ENCODE measurements at places on chromosomes 2 and 18.
A peak's percentile ranks its signal among the peaks of the same experiment; 100 is the strongest.

DNA sequence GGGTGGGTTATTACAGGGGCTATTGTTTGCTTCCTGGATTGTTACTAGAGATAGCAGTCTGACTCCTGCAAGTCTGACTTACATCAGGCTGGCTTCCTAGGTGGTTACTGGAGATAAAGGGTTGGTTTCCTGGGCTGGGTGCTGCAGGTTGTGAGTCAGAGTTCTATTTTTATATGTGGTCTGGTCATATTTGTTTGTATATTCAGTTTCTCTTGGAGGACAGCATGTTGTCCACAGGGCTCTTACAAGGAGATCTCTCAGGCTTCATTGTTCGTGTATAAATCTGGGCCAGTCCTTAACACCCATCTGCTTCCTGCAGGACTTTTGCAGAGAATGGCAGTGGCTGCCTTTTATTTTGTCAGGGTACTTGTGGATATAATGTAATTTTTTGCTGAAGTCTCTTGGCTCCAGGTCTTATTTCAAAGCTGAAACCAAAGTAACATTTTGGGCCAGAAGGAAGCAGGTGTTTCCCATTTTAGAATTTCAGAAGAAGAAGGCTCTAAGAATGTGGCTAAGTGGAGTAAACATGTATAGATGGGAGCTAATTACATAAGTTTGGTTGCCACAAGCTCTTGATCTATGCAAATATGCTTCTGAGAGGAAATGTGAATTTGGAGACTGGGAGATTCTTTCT is 65.9 kb upstream of the SLC16A14 start:
- no peak for DNase-seq

DNA sequence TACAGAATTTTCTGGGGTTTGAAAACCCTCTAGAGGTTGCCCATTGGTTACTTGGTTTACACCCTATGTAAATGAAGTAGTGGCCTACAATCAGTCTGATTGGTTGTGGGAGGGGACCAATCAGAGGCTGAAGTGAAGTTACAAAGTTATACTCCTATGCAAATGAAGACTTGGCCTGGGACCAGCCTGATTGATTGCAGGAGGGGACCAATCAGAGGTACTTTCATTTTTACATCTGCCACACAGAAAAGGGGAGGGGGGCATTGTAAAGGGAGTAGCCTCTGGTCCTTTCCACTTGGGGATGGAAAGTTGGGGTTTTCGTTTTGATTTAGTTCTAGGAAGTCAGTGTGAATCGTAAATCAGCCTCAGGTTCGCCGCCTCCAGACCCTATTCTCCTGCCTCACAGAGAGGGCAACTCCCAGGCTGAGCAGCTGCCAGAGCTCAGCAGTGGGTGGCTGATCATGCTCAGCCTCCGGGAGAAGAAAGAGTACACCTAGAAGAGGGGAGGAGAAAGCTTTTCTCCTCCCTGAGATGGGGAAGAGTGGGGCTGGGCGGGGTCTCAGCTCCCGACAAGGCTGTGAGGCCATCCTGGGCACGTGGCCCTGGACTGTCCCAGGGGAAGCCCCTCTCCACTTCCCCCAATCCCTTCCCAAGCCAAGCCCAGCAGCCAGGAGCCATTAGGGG is 372.5 kb downstream of the GALR1 start:
- DNase-seq = peak; percentile 57

DNA sequence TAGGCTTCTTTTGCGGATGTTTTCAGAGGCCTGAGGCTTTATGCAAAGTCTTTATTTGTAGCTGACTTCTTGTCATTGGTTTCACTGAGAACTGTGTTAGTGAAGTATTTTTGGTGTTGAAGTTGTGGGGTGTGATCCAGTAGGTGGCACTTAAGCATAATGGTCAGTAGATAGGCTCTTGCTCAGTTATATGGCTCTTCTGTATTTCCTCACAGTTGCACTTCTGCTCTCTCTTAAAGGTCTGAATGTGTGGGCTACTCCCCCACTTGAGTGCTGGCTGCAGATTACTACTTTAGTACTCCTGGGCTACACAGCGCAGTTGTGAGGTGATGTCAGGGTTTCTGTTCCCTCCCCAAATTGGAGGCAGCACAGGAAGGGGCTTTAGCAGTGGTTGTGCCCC is 133.8 kb upstream of the SCN7A start:
- no peak for DNase-seq

DNA sequence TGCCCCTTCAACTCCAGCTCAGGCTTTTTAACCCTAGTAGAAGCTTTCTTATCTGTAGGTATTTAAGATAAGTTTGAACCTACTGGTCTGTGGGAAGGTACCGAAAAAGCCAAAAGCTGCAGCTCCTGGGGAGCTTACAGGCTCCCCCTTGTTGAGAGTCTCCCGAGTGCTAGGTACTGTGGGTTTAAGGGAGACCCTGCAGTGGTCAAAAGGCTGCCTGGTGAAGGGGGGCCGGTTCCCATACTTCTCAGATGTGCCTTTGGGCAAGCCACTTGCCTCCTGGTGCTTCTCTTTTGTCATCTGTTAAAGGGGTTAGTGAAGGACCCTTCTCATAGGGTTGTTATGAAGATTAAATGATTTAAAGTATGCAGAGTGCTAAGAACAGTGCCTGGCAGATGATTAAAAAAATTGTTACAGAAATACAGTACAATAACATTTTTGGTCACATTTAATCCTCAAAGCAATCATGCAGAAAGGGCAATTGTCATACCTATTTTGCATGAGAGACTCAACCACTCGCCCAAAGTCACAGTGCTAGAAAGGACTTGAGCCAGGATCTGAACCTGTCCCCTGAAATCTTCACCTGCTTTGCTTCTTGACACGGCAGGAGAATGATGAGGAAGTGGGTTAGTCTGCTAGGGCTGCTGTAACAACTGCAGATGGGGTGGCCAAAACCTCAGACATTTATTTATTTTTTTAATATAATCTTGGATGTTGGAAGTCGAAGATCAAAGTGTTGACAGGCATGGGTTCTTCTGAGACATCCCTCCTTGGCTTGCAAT is 62.5 kb downstream of the NEDD4L start:
- DNase-seq = no peak

DNA sequence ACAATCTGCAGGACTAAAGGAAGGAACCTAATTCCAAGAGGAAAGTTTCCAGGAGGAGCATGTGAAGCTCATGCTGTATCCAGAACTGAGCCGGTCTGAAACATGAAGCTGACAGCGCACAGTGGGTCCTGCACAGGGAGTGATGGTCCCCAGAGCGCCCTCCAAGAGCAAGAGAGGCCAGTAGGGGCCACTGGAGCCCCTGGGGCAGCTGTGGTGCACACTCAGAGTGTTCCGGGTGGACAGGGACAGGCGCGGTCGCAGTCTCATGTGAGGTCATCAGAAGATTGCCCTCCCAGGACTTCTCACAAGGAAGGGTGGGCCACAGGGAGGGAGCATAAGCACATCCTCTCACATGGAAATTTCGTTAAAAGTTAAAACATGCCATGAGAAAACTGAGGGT is 355.9 kb downstream of the EIPR1 start:
- DNase-seq = no peak

- DNase-seq = no peak
Observed at GRCh38 chr2:96236882-96237281, 28.3 kb upstream of the STARD7 start.

- no peak for DNase-seq
Observed at GRCh38 chr2:226832061-226832460, 3.8 kb upstream of the RHBDD1 start.

DNA sequence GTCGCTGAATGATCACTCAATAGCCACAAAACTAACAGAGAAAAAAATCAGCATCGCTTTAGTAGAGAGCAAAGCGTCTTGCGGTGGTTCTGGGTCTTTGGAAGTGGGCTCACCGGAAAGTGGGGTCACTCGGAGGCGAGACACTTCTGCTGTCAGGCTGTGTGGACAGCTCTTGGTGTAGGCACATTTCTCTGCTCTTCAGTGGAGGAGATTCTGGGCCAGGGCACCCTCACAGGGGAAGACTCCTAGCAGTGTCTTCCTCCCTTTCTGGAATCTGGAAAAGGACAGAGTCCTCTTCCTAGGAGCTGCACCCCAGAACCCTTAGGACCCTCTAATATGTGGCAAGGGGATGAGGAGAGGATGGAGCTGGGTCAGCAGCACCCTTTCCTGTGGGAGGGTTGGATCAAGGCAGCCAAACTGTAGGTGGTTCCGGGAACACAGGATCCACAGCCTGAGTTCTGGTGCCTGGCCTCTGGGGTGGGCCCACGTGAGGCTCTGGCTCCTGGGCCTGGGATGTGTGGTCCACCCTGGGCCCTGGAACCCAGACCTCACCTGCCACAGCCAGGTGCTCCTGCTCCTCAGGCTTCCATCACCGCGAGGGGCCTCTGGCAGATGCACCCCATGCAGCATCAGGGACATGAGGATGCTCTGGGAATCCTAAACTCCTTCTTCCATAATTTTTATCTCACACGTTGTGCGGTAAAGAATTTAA is 25.1 kb downstream of the GPR35 start:
- no peak for DNase-seq

DNA sequence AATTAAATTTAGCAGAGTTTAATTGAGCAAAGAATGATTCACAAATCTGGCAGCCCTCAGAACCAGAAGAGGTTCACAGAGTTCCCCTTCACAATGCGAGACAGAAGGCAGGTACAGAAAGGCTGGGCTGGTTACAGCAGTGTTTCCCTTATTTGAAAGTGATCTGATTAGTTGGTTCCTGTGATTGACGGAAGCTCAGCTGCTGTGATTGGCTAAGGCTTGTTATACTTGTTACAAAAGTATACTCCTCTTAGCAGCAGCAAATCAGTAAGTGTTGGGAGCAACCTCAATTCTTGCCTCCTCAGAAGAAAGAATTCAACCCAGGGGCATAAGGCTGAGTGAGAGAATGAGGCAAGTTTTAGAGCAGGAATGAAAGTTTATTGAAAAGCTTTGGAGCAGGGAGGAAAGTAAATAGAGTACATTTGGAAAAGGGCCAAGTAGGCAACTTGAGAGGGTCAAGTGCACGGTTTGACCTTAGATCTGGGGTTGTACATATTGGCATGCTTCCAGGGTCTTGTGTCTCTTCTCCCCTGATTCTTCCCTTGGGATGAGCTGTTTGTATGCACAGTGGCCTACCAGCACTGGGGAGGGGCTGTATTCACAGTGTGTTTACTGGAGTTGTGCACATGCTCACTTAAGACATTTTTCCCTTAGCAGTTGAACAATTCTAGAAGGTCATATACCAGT is 431.8 kb upstream of the RAB12 start:
- DNase-seq = no peak

DNA sequence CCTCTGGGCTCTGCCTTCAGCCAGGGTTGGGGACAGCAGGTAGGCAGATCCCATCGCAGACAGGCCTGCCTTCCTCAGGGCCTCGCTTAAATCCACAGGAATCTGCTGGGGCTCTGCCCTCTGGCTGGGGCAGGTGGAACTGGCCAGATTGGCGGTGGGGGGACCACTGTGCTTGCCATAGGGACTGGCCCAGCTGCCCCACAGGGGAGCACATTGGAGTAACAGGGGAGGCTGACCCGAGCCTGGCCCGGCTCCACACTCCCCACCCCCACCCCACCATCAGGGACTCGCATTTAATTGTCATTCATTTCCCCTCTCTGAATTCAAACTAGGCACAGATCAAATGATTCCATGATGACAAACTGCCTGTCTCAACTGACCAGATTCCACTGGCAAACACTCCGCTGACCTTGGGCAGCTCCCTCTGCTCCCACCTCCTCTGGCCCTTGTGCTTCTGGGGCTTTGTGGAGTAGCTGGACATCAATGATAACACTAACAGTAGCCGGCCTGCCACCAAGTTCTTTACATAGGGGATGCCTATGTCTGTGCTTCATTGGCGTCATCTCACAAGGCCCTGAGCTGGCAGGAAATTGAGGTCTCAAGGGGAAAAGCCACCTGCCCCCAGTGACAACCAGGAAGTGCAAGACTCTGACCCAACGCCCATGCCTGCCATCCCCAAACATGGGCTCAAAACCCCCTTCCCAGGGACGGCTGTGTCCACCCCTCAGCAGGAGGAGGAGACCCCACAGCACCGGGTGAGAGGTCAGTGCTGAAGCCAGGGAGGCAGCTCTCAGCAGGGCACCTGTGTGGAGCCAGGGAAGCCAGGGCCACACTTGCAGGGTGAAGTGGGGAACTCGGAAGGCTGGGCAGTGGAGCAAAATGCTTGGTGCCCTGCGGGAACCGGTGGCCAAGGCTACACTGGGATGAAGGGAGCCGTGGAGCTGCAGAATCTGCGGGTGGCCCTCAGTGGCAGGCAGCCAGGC is 2.1 kb upstream of the B3GNT7 start:
- peak; percentile 66 for DNase-seq

- no peak for DNase-seq
Observed at GRCh38 chr2:238988105-238988504, 140.2 kb downstream of the TWIST2 start.

DNA sequence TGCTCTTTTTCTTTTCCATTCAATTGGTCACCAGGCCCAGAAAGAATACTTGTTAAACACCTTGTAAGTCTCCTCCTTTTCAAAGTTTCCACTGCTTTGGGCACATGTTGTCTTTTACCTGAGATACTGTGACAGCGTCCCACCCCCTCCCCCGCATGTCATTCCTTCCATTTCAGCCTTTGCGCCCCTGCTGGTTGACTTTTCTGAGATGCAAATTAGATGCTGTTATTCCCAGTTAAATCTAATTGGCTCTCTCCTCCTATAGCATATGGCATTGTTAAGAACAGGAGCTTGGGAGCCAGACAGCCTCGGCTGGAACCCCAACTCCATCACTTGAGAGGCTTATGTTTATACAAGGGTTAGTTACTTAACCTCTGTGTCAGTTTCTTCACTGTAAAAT is 80.3 kb upstream of the GAREM1 start:
- DNase-seq = no peak

- DNase-seq = peak; percentile 74
Observed at GRCh38 chr2:96868555-96869280, 1.2 kb downstream of the SEMA4C start.

DNA sequence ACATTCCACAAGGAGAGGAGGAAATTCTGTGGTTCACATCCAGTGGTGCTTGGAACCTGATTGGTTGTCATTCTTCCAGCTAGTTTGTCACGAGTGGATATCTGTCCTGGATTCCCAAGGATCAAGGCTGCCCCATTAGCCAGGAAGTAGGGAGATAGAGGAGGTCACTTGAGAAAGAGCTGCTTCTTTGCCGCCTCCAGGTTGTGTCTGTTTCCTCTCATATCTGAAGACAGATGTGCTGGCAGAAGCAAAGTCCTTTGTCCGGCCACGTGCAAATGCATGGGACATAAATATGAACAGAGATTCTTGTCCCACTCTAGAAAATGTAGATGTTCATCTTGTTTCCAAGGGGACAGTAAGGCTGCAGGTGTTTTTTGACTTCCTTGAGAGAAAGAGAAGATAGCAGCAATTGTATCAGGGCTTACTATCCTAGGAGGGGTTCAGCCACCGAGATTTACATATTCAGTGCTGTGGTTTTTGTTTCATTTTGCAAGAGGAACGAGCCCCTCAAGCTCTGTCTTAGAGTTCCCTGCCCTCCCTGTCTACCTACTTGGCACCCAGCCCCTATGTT is 174.4 kb downstream of the RPIA start:
- DNase-seq = no peak

DNA sequence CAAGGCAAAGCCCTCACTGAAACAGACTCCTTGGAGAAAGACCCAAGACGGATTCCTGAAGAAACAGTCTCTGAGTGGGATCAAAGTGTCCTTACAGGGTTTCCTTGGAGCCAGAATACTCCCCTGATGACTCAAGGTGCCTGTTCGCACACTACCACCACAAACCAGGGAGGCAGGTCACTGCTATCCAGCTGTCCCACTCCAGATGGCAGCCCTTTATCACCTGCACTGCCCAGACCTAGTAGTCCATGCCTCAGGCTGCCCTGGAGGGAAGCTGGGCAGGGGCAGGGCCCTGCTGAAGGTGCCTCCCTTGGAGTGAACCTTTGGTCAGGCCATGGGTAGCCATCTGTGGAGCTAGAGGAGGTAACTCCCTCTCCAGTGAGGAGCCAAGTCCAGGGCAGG is 34.1 kb downstream of the TRABD2A start:
- peak; percentile 36 for DNase-seq
